ENCODE measurements at places on chromosomes 1 and 21. TPM values are rescaled to one million over a fixed set of nuclear protein-coding genes. Genes with fewer than 3 reads are reported as not detected.

- DNase-seq = no peak
Observed at GRCh38 chr1:9184749-9185148, 49.8 kb upstream of the H6PD start.

FCGR3A gene
- 19.5 TPM for polyA plus RNA-seq

GRCh38 chr1:198042168-198042567 lies 114.6 kb upstream of the NEK7 start:
- no peak for DNase-seq

MOV10 gene
- 53.2 TPM for polyA plus RNA-seq

C1orf141 gene
- 0.21 TPM for polyA plus RNA-seq

GRCh38 chr1:157390651-157391050 lies 161.7 kb downstream of the FCRL5 start:
- DNase-seq = no peak

- DNase-seq = no peak
Observed at GRCh38 chr1:71030026-71030425, 17.6 kb downstream of the PTGER3 start.

MATN1 gene
- 0.03 TPM for polyA plus RNA-seq

GRCh38 chr1:15249081-15249480 lies 2.1 kb downstream of the FHAD1 start:
- no peak for DNase-seq

TSNAX gene
- polyA plus RNA-seq = 36.7 TPM

MAP10 gene
- polyA plus RNA-seq = 0.27 TPM

- DNase-seq = no peak
Observed at GRCh38 chr1:39755965-39756659, 15.0 kb downstream of the OXCT2 start.

DNA sequence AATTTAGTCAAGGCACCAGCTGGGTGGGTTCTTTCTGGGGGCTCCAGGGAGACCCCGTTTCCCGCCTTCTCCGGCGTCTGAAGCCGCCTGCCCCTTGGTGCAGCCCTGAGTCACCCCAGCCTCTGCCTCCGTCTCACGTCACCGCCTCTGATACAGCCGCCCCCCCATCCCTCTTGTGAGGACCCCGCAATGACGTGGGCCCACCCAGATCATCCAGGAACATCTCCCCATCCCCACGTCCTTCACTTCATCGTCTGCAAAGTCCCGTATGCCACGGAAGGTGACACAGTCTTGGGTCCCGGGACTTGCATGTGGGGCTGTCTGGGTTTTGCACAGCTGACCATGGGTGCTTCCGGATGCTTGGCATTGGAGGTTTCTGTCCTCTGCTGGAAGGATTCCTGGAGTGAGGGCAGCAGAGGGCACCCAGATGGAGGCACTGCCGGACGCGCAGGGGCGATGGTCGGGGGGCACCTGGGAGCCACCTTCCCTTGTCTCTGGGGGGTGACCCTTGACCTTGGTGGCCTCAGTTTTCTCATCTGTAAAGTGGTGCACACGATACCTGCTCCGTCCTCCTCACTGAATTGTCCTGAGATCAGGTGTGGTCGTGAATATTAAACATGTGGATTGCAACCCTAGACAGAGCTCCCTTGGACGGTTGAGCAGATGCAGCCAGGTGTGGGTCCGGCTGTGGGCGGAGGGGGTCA lies 58.8 kb downstream of the PRKCZ start:
- DNase-seq = no peak

DNA sequence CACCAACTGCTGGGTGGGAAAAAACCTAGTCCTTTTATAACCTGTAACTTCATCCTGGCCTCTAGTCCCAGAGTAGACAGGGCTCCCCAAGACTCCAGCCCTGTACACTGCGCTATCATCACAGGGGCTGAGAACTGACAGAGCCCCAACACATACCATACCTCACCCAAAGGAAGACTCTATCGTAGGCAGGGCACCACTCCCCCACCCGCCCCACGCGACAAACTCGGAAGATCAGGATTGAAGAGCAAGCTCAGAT lies 15.8 kb downstream of the INPP5B start:
- no peak for DNase-seq

GPR161 gene
- polyA plus RNA-seq = 4.1 TPM

CHI3L2 gene
- 1.9 TPM for polyA plus RNA-seq

DNA sequence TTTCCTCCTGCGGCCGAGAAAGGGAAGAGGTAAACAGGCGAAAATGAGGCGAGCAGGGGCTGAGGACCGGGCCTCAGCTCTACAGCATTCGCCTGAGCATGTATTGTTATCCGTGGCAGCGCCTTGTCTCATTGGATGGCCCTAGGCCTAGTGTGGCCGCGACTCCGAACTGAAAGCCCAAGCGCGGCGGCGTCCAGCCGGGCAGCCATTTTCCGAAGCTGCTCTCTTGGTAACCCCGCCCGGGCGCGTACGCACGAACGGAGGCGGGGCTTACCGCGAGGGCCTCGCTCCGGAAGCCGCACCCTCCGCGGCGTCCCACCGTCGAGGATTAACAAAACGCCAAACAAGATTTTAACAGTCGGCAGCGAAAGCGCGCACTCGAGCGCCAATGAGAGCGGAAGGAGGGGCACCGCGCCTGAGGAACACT lies 797 bp upstream of the USP1 start:
- no peak for DNase-seq

VWA1 gene
- 0.67 TPM for polyA plus RNA-seq

OR14K1 gene
- not detected for polyA plus RNA-seq

- DNase-seq = no peak
Observed at GRCh38 chr1:210654176-210654981, 325.7 kb downstream of the HHAT start.

DNA sequence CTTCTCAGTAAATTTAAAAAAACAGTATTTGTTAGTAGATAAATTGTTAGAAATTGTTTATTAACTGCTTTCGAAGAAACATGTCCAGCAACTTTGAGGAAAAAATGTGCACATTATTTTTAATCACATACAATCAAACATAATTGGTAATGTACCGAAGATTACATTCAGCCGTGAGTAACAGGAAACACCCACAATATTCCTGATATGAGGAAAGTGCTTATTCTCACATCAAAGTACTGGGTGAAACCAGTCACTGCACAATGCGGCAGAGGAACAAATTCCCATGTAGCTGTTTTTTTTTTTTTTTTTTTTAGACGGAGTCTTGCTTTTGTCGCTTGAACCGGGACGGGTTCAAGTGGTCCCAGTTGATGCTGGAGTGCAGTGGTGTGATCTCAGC lies 9.7 kb downstream of the ACBD3 start:
- no peak for DNase-seq

BRDT gene
- not detected for polyA plus RNA-seq

Measured in small intestine (tissue), 16 donors.